ENCODE measurements at places on chromosomes 3 and 15.
A peak's percentile ranks its signal among the peaks of the same experiment; 100 is the strongest.

- no peak for DNase-seq
These were observed 655.3 kb upstream of the ALCAM start for GRCh38 chr3:104711406-104711805.

- no peak for DNase-seq
These were observed 1.0 kb upstream of the MAP3K13 start for GRCh38 chr3:185361920-185362319.

- DNase-seq: no peak
These were observed 1024.9 kb downstream of the TUSC7 start for GRCh38 chr3:117734496-117734895.

DNA sequence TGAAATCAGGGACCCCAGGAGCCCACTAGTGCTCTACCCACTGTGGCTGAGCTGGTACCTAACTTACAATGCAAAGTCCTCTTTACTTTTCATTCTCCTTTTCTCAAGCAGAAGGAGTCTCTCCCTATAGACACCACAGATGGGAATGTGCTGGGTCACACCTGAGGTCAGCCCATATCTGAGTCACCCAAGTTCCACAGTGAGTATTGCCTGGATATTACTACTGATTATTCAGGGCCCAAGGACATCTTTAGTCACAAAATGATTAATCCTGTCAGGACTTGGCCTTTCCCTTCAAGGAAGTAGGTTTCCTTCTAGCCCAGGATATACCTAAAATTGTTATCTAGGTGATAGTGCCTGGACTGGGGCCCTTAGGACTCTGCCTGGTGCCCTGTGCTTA, 1305.2 kb downstream of the SI start:
- no peak for DNase-seq

- no peak for DNase-seq
These were observed 94.0 kb downstream of the CORO2B start for GRCh38 chr15:68672781-68673205.

DNA sequence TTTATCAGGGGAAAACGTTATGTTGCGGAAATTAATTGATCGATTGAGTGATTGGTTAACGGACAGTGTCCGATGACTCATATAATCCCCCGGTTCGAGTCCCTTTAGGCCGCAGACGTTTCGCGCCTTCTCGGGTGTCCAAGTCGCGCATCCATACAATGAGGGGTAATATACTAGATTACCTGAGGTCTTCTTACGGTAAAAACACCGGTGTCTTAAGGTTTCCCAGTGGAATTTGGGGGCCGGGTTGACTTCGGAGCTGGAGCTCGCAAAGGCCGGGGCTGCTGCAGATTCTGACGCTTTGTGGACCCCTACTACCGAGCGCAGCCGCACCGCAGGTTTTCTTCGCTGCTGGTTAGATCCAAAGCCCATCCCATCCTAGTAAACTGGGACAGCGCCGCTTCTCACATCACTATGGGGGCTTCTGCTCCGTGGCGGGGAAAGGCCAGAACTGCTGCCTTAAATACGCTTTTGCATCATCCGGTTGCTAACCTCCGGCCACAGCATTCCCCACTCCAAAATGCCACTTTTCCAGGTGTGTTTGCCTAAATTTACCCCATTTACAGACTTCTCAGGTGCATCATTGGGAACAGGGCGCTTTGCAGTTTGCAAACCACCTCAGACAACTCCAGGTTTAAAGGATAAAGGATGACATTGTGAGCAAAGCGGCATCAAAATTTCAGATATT, 858 bp upstream of the SACM1L start:
- peak; percentile 25 for DNase-seq

DNA sequence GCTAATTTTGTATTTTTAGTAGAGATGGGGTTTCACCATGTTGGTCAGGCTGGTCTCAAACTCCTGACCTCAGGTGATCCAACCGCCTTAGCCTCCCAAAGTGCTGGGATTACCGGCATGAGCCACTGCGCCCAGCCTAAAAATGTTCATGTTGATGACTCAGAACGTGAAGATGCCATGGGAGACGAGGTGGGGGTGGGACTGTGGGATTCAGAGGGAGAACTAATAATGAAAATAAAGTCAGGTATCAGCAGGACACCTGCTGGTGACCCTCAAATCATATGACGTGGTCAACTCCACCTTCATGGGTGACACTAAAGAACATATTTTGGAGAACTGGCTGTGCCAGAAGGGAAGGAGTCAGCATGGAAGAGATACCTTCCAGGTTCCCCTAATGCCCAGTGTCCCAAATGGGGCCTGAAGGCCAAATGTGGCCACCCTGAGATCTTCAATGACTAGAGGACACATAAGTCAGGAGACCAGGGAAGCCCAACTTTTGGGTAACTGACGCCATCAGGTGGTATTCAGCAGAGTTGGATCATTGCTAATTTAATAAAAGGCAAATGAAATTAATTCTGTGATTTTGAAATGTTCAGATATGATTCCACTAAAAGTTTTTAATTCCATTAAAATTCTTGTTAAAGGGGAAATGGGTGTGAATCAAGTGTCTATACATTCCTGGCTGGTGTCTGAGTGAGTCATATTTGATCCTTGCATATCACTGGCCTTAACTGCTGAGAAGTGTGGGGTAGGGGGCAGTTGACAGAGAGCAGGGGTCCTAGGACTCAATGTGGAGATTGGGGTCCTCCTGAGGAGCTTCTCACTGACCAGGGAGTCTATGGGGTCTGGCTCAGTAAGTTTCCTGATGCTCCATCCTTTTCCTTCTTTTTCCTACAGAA, 88.6 kb upstream of the GSK3B start:
- DNase-seq: no peak

DNA sequence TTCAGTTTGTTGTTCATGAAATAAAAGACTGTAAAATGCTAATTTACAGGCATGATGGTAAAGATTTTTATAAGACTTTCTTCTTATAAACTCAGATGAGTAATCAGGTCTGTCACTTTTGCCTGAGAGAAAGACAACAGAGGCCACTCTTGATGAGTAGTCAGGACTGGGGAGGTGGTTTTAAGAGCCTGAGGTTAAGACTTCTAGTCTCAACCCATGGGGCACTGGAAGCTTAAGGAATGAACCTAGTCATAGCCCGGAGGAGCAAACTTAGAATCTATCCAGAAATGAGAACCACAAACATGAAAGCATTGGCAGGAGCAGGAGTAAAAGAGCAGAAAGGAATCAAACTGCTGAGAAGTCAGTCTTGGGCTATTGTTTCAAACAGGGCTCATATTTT, 846.3 kb upstream of the ARPP21 start:
- DNase-seq: no peak

DNA sequence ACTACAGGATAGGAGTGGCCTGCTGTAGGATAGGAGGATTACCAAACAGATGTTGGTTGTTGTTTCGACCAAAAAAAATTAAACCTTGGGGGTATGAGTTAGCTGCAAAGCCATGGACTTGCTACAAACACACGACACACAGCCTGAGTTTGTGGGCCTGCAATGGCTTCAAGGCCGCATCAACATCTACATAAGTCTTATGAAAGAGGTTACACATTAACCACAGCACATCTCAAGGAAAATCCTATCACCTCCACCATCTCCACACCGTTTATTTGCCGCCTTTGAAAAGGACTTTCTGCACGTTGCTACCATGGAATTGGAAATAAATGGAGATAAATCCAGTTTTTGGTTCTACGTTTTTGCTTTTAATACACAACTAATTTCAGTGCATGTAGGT, 23.0 kb downstream of the LRIG1 start:
- no peak for DNase-seq

- DNase-seq: no peak
These were observed 84.5 kb upstream of the PLXND1 start for GRCh38 chr3:129690963-129691362.

DNA sequence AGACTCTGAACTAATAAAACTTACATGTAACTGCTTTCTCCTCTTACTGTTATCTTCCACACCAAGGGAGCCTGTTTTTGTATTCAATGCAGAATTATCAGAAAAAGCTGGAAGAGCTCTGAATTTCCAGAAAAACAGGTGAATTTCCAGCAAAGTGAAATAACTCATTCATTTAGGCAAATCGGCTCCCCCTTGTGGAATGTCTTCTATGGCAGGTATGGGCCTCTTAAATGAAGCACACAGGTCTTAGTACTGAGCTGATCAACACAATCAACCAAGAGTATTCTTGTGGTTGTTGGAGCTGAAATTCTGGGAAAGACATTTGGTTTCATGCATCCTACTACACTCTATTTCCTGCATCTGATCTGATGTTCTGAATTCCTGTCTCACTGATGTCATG, 31.0 kb upstream of the PTPRG start:
- DNase-seq: no peak

GRCh38 chr3:163056874-163057497, 1560.4 kb downstream of the OTOL1 start:
- no peak for DNase-seq

- DNase-seq: no peak
These were observed 307.0 kb downstream of the ARPP21 start for GRCh38 chr3:35946121-35946853.

- DNase-seq: no peak
These were observed 5.4 kb downstream of the IQCF6 start for GRCh38 chr3:51773529-51774056.

DNA sequence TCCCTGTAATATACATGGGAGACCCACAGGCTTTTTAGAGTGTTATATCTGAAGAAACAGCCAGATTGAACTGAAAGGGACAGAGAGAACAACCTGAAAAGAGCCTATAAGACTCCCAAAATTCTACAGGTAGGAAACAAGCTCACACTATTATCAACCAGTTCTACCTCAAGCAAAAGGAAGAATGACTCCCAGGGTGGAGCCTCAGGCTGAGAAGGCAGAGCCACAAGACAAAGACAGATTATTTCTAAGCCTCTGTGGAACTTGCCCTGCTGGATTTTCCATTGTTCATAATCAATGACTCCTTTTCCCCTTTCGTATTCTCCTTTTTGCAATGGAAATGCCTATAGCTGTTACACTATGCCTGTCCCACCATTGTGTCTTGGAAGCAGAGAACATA, 95.1 kb upstream of the LMCD1 start:
- no peak for DNase-seq

DNA sequence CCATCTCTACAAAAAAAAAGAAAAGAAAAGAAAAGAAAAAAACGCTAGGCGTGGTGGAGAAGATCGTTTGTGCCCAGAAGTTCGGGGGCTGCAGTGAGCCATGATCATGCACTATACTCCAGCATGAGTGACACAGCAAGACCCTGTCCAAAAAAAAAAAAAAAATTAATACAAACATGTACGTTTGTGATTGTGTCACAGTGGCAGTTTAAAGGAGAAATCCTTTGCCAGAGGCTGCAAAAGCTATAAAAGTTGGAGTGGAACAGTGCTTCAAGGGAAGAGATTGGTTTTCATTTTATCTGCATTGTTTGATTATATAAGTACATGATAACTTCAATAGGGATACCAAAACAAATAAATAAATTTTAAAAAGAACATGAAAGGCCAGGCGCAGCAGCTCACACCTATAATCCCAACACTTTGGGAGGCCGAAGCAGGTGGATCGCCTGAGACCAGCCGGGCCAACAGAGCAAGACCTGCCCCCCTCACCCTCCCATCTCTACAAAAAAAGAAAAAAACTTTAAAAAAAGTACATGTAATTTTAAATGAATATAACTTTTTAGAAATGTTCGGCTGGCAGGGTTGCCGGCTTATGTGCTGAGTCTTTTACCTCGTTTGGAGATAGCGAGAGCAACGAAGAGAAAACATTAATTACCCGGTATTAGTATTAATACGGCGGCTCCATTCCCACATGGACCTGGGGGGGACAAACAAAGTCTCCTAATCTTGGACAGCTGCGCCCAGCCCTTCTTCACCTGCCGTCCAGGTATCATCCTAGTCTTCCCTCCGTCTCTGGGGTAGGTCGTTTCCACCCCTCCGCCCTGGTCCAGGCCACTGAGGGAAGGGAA, 573 bp upstream of the DIS3L start:
- peak; percentile 57 for DNase-seq

- no peak for DNase-seq
These were observed 79.2 kb upstream of the OCA2 start for GRCh38 chr15:28178290-28178689.

- peak; percentile 99 for DNase-seq
These were observed 18.1 kb downstream of the MAP6D1 start for GRCh38 chr3:183807209-183807728.

GRCh38 chr3:20222274-20222673, 36.3 kb upstream of the SGO1 start:
- DNase-seq: no peak

DNA sequence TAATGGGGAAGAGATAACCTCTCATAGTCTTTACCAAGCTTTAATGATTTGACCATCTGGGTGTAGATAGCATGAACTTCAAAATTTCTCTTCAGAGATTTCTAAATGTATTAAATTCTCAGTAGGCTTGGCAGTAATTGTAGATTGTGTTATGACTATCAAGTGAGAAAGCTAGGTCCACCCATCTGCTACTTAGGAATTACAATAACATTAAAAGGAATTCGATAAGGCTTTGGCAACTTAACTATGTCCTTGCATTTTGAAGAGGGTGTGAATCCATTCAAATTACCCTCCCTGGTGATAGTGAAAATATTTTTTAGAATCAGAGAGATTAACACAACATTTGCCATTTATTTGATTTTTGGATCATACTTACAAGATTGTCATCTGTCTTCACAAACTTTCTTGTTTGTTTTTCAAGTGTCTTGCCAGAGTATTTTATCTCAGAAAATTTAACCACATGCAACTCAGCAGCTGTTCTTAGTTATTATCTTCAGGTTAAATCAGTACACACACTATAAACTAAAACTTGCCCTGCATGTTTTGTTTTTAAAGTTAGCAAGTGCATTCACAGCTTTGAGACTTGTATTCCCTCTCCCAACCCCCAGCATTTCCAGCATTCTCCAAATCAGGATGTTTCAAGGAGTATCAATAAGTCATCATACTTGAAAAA, 69.6 kb upstream of the COL8A1 start:
- no peak for DNase-seq

GRCh38 chr3:127171320-127171719, 21.6 kb upstream of the PRR23E start:
- DNase-seq: no peak

GRCh38 chr15:39041979-39042495, 477.4 kb upstream of the RASGRP1 start:
- DNase-seq: no peak

DNA sequence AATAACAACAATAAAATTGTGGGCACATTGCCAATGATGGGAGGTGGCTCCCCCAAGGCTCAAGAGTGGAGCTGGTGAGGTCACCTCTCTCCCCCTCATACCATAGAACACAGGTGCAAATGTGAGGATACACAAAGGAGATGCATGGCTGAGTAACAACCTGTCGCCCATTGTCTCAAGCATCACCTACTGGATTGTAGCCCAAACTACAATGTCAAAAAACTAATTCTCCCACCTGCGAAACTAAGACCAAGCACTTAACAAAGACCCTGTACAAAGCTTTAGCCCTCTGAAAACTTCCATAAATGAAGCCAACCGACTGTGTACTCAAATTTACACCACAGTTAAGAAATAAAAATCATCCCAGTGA, 50.4 kb upstream of the IGSF11 start:
- DNase-seq: no peak

DNA sequence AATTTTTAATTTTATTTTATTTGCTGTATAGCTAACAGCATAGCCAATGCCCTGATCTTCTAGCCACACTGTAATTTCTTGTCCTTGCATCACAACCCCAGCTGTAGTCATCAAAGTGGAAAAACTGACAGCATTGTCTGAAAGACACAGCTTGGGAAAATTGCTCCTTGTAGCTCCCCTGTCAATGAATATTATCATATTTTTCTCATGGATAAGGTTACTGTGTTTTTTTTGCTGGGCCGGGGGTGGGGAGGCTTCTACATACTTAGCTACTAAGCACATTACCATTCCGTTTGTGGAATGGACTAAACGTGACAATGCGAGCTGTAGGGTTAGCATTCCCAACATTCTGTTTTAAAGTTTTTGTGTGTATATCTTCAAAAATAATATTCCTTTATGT, 381.3 kb downstream of the TIGIT start:
- no peak for DNase-seq

Measured in NCI-H1417 treated with DMSO at 0.1 percent for 48 hours (cell line).